Stimulated activated CD8-positive, alpha-beta memory T cell treated with anti-CD3 and anti-CD28 coated beads, Interleukin-2, amount 100 ng/mL, for 1 hour (primary cell): ENCODE measurements at places on chromosomes 1 and 21.

- no peak for DNase-seq
These were observed 346.2 kb upstream of the SNX7 start for GRCh38 chr1:98315309-98315708.

GRCh38 chr1:179929955-179930798 lies 24.4 kb upstream of the CEP350 start:
- DNase-seq: no peak

GRCh38 chr21:33731447-33731846 lies 89.1 kb downstream of the ITSN1 start:
- no peak for DNase-seq

DNA sequence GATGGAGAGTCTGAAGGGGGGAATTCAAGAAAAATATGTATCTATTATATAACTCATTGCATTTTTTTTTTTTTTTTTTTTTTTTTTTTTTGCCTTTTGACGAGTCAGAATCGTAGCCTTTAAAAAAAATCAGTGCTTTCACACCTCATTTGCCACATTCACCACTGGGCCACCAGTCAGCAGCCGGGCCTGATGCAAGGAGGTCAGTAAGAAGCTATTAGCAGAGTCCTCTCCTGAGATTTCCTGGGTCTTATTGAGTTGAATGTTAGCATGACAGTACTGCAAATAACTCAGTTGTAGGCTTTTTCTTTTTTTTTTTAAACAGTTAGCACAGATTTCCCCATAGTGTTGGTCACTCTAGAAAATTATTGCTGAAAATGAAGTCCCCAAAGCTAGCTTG lies 139.8 kb downstream of the SPATA17 start:
- no peak for DNase-seq

DNA sequence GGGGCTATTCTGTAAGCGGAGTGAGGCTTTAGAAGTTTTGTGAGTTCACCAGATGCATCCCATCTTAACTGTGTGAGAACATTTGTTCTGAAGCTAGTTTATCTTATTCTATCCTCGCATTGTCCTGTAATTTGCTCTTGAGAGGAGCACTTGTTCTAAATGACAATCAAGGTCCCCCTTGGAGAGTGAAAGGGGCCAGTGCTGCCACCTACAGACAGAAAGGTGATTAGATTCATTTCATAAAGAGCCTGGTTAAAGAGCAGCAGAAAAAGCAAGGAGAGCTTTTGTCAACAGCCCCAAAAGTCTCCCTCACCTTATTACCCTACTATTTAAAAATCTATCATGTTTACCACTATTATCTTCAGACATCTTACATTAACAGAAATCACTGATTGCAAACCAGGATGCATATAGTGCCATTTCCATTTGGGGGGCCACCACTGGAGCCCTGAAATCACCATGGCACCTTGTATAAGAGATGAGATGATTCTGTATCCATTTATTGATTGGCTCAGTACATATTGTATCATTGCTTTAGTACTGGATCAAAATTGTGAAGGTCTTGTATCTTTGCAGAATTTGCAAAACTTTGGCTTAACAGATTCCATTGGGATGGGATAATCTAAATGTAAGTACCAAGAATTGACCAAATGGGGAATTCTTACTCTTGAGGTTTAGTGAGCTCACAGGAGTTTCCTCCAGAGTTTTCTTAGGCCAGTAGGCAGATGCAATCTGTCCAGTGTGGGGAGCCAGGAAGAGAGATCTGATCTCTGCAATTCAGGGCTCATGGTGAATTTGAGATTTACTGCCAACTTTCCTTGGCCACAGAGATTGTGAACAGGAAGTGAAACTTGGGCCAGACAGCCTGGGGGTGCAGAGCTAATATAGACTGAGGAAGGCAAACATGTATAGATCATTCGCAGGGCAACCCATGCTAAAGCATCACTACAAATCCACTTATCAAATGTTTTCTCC lies 64.3 kb upstream of the TRABD2B start:
- no peak for DNase-seq
